ELR (cell line): ENCODE measurements at places on chromosomes 5 and 9.
A peak's percentile ranks its signal among the peaks of the same experiment; 100 is the strongest.

DNA sequence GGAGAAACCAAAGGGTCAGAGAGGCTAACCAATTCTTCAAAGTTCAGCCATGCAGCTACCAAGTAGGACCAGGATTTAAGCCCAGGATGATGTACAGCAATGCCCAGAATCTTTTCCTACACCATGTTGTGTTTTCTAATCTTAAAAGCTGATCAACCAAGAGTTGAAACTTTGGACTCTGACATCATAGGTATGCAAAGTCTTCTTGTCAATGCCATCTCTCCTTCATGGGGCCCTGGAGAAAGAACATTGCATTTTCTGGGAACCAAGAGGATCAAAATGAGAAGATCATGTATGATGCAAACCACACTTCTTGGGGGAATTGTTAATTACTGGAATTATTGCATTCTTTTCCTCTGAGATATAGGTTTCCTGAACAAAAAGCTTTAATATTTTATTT is 54.4 kb upstream of the XPA start:
- no peak for DNase-seq

- peak; percentile 60 for DNase-seq
These were observed 15.6 kb downstream of the NDUFAF2 start for GRCh38 chr5:60960591-60960990.

GRCh38 chr5:119067450-119067849 is 3.4 kb upstream of the DMXL1 start:
- DNase-seq = no peak

DNA sequence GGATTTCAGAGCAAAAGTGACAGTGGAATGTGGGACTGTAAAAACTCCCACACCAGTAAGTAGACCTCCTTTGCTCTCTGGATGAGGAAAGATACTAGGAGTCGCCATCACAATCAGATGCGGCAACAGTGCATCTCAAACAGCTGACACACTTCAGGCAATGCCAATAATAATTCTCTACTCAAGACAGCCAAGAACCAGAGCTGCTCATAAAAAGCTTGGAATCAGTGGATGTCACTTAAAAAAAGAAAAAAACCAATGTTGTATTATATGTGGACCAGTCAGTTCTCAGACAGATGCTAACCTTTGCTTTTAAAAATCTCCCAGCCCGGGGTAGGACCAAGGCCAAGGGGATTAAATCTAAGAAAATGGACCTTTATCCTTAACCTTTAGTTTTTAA is 185.0 kb downstream of the GNA14 start:
- DNase-seq = no peak

- no peak for DNase-seq
These were observed 192.0 kb downstream of the MTRR start for GRCh38 chr5:8060953-8061429.

- DNase-seq = peak; percentile 79
These were observed 155.7 kb downstream of the RMI1 start for GRCh38 chr9:84136119-84136868.

- DNase-seq = peak; percentile 68
These were observed 7.7 kb downstream of the LHFPL2 start for GRCh38 chr5:78640662-78641474.

GRCh38 chr9:69465473-69465872 is 140.5 kb downstream of the ENTREP1 start:
- DNase-seq = no peak

- DNase-seq = no peak
These were observed 179.8 kb downstream of the SLC12A2 start for GRCh38 chr5:128263357-128263756.

GRCh38 chr9:98580956-98581355 is 127.8 kb downstream of the GABBR2 start:
- DNase-seq = no peak

- DNase-seq = no peak
These were observed 37.7 kb upstream of the RAPGEF6 start for GRCh38 chr5:131672776-131673175.

- no peak for DNase-seq
These were observed 80.3 kb upstream of the RPS23 start for GRCh38 chr5:82358457-82358856.
